ENCODE measurements at places on chromosomes 11 and 22. TPM values are rescaled to one million over a fixed set of nuclear protein-coding genes. Genes with fewer than 3 reads are reported as not detected.

The PDGFD gene
- 66.5 TPM for total RNA-seq

The FGF19 gene
- not detected for total RNA-seq

The RBMXL2 gene
- not detected for total RNA-seq

The SLC37A2 gene
- total RNA-seq, result 9.1 TPM

The OVCH2 gene
- 0.75 TPM for total RNA-seq

The SLC5A1 gene
- not detected for total RNA-seq

The ART5 gene
- total RNA-seq, result not detected

Data from aorta (tissue), 5 donors.